ENCODE measurements at places on chromosomes 5 and 9. TPM values are rescaled to one million over a fixed set of nuclear protein-coding genes. Genes with fewer than 3 reads are reported as not detected.

The S1PR3 gene
- total RNA-seq, result 1.00 TPM

The SHISAL2B gene
- not detected for total RNA-seq

The JAKMIP2 gene
- 1.2 TPM for total RNA-seq

The ARID3C gene
- not detected for total RNA-seq

The SNAPC4 gene
- total RNA-seq, result 17.2 TPM

The KIAA0825 gene
- 0.50 TPM for total RNA-seq

The TAF11L10 gene
- not detected for total RNA-seq

DNA sequence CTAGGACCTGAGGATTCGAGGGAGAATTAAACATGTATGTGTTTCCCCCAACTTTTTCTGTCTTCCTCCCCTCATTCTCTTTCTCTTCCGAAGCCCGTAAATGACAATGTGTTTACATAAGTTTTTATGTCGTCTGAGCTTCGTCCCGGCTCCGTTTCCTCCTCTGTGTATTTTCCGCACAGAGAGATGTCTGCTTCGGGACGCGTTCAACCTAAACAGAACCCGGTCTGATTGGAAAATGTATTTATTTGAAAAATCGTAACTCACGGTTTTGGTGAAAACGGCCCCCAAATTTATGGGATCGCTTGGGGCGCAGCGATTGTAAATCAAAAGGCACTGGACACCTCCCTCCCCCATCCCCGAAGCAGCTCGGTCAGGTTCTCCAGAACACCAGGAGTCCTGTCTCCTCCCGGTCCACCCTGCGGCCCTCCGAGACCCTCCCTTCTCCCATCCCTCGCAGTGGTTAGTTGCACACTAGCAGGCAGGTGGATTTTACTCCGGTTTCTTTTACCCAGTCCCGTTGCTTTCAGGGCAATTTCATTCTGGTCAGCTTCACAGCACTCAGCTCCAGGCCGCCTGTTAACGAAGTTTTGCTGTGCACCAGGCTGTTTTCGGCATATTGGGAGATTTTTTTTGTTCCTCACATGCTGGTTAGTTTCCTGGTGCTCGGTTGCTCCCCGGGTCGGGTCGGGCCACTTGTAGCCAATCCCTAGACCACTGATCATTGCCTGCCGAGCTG, 5.8 kb upstream of the HAND1 start:
- DNase-seq, result peak; percentile 29

- DNase-seq, result no peak
Measured at GRCh38 chr5:178288401-178289368, 56.1 kb upstream of the PHYKPL start.

DNA sequence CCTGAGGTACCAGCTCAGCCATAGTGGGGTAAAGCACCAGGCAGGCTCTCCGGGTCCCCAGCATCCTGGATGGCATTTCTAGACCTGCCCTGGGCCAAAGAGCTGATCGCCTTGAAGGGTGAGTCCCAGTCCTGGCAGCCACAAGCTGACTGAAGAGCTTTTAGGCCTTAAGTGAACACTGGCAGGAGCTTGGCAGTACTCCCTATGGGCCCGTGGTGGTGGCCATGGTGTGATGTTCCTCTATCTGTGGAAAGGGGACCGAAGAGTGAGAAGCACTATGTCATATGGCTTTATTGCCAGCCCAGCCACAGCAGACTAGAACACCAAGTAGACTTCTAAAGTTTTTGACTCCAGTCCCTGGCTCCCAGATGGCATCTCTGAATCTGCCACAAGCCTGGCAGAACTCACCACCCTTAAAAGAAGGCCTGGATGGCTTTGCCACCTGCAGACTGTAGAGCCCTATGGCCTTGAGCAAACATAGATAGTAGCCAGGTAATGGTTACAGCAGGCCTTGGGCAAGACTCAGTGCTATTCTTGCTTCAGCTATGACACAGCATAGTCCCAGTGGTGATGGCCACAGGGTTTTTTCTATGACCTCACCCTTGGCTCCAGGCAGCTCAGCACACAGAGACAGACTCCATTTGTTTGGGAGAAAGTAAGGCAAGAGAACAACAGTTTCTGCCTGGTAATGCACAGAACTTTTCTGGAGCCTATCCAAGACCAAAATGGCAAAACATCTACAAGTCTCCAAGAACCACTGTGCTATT, 801.5 kb upstream of the DMAC1 start:
- DNase-seq, result no peak

DNA sequence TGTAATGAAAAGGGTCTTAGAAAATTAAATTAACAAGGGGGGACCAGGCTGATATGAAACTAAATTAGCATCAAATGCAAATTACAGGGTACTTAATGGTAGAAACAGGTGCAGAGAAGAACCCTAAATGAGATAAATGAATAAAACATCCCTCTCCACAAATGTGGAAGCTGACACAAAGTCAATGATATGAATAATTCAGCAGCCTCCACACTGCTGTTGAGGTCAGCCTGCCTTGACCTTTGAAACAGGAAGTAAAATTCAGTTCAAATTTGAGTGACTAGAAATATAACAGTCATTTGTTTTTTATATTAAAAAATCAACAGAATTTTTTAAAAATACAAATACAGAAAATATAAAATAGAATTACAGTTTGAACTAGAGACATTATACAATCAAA, 40.0 kb downstream of the EBF1 start:
- no peak for DNase-seq

DNA sequence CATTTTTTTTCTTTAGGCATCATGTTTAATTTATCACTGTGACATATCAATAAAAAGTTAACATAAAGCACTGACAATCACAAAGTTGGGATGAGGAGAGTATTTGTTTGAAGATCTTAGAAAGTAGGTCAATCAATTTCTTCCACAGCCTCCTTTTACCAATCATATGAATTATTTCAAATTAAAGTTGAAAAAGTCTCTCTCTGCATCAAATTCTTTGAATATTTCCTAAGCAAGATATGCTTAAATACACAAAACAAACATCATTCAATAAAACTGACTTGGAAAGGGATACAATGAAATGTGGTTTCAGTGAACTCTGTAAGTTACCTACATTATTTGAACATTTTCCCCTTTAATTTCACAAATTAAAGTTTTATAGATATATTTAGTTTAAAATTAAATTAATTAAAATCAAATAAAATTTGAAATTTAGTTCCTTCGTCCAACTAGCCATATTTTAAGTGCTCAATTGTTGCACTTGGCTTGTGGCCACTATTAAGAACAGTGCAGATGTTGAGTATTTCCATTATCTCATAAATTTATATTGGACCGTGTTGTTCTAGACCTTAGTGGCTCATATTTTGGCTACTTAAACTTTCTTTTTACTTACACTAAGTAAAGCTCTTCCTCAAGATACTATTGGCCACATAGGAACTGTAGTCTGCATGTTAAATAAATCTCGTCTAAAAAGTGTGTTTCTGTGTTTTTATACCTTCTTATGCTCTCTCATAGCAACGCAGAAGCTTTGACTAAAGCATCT, 949.7 kb upstream of the NUDT12 start:
- no peak for DNase-seq

DNA sequence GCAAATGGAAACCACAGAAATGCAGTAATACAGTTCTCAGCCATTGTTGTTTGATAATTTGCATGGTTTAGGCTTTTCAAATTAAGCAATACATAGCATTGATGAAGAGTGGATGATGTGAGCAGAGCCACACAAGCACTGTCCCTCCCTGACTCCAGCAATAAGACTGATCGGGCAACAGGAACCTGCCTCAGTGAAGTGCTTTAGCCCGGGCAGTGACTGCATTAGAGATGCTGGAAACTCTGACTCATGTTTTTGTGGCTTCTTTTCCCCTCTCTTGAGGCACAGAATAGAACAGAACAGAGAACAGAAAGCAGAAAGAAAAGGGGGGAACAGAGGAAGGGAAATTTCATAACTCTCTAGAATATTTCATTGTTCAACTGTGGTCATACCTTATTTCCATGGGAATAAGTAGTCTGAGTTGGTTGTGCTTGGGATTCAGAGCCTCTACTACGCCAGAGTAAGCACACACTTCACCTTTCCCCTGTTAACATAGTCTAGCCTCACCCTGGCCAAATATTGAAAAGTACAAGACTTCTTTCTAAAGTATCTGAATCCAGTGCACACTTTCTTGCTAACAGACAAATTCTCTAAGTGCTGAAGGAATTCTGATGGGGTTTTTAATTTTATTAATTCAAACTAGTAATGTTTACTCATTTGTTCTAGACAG, 164.8 kb upstream of the VCAN start:
- DNase-seq, result no peak

- no peak for DNase-seq
Measured at GRCh38 chr5:143121135-143121475, 282.4 kb downstream of the NR3C1 start.

- no peak for DNase-seq
Measured at GRCh38 chr5:17511775-17512325, 6.3 kb upstream of the TAF11L3 start.

- DNase-seq, result no peak
Measured at GRCh38 chr9:71916834-71917534, 5.5 kb downstream of the C9orf85 start.

- no peak for DNase-seq
Measured at GRCh38 chr9:101628173-101628572, 33.4 kb upstream of the PPP3R2 start.

DNA sequence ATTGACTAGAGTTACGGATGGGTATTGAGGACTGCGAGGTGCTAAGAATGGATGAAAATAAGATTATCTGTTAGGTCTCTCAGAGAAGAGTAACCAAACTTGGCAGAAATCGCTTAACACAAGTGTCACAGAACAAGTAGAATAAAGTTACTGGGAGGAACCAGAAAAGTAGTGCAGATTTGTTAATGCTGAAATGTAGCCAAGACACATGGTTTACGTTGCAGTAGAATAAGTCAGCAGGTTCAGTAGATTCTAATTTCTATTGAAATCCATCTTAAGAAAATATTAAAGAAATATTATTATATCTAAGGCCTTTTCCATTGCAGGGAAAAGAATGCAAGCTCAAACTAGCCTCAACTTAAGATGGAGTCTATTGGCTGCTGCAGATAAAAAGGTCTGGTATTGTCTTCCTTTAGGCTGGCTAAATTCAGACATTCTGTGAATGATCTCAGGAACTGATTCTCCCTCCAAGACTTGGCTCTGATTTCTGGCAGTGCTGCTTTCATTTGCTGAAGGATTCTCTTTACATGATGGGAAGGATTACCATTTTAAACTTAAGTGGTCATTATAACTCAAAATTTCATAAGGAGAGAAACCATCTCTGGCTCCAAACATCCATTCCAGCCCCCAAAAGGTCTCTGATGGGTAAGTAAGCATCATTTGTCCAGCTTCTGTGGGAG, 314.9 kb downstream of the MARCHF11 start:
- DNase-seq, result no peak

- peak; percentile 83 for DNase-seq
Measured at GRCh38 chr5:96714951-96715451, 52.8 kb downstream of the CAST start.

GRCh38 chr5:171999877-172000276, 6.6 kb downstream of the FBXW11 start:
- no peak for DNase-seq

- no peak for DNase-seq
Measured at GRCh38 chr5:1498623-1499416, 24.9 kb downstream of the LPCAT1 start.

DNA sequence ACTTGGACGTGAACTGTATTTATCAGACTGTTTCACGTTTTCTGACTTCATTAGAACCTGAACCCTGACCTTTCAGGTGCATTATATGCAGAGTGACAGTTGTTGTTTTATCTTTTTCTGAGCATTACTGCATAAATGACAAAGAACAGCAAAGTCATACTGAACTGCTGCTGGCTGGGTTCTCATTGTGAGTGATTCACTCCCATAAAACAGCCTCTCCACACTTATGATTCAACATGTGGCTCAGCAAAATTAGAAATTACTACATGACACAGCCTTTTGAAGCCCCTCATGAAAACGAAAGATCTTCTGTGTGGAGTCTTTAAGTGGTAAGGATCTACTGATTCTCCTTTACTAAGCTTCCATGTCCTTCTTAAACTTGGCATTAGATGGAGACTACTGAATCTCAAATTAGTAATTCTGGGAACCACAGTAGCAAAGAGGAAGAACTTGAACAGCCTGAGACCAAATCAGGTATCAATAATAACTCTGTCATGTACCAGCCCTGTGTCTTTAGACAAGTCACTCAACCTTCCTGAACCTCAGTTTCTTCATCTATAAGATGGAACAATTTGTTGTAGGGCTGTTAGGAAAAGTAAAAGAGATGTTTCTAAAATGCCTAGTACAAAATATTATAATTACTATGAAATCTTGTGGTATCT, 172.3 kb upstream of the GNA14 start:
- no peak for DNase-seq

DNA sequence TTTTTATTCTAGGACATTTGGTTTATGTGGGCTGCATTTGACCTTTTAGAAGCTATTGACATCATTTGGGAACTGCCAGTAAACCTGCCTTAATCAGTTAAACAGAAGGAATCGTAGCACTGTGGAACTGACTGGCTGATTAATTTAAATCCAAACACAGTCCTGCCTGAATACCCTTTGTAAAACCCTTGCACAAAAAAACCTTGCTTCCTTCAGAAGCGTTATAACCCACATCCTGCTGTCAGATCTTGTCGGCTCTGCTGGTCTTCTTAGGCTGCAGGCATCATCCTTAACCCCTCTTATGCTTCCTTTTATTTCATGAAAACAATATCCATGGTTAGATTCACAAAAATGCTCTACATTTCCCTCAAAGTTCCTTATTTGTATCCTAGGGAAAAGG, 46.3 kb downstream of the PAM start:
- no peak for DNase-seq

- no peak for DNase-seq
Measured at GRCh38 chr5:125004009-125004408, 257.6 kb upstream of the ZNF608 start.

All from Caco-2 (cell line).